Skeletal muscle cell (primary cell): ENCODE measurements at places on chromosomes 13 and 19.

DNA sequence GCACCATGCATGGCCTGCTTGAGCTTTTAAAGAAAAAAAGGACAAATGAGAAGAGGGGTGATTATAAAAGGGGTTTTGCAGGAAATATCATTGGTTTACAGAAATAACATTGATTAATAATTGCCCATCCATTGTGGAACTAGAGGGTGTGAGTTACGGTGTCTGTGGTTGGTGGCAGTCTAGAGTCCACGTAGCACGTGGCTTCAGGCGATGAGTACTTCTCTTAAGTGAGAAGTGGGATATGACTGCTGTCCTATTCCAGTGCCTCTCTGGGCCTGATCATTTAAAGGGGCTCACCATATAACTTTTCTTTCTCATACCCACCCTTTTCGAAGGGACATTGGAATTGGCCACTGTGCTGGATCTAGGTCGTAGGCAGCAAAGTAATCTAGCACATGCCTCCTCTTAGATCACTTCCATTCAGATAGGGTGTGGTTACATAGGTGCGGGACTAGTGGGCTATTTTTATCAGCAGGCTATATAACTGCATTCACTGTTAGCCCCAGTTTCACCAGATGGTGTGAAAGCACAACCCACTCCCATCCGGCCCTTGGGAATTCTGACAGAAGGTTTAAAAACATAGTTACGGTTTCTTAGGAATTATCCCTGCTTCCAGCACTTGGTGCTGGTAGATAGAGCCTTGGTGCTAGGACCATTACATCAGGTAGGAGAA is 19.9 kb downstream of the PPP5C start:
- no peak for DNase-seq

DNA sequence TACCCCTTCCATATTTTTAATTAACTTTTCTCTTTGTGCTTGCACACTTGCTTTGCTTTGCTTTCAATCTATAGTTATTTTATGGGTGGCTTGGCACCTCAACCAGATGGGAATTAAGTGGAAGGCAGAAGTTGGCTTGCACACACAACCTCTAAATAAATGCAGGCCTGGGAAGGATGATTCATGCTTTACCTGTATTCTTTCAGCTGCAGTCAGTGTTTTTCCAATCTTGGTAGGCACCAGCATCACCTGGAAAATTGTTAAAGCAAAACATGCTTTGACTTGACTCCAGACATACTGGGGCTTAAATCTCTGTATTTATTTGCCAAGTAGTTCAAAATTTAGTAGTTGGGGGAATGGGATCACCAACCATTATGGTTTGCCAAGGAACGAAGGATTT is 543.0 kb downstream of the GPC6 start:
- DNase-seq, result no peak

DNA sequence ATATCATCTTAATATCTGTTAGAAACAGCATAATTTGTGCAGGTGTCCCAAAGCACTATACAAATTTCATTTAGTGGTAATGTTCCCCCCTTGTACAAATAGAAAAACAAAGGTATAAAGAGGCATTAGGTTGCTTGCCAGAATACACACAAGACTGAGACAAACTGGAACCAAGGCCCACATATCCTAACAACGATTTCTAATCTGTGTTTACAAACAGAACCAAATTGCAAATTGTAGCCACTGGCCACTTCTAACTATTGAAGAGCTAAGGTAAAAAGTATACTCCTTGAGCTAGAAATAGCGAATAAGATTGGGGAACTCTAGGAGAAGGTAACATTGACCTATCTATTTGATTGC is 526.1 kb downstream of the KLF12 start:
- DNase-seq, result no peak

DNA sequence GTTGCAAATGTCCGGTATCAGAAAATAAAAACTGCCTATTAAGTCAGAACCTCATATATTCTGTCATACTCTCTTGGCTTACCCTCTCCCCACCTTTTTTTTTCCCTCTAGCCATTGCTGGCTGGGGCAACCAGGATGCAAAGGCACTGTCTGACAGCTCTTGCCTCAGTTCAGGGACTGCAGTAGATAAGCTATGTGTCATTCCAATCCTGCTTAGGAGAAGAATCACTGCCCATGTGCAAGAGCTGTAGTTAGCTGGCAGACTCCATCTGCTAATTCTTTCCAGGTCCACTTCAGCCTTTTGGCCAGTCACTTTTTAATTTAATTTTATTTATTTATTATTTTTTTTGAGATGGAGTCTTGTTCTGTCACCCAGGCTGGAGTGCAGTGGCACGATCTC is 895.6 kb upstream of the SLC10A2 start:
- DNase-seq, result no peak

GRCh38 chr13:78649997-78650716 is 8.8 kb downstream of the OBI1 start:
- no peak for DNase-seq

DNA sequence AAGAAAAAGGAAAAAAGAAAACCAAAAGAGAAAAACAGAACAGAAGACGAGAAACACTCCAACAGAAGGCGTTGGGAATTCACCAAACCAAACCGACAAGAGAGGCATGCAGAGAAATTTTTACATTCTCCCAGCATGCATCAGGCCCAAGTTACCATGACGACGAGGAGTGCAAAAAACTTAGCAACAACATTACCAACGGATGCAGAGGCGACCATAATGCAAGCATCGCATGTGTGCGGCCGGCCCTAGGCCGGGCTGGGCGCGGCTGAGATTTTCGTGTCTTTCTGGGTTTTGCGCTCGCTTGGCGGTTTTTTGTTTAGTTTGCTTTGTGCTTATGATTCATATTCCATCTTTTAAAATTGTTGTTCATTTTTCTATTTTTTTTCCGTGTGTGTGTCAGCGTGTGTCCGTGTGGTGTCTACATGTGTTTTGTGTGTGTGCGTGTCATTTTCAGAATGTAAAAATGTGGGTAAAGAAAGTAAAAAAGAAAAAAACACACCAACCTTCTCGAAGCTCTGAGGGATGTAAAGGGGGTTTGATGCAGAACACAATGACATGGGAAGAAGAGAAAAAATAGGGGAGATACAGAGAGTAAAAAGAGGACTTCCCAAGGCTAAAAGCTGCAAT is 84.9 kb downstream of the PTPRS start:
- no peak for DNase-seq

DNA sequence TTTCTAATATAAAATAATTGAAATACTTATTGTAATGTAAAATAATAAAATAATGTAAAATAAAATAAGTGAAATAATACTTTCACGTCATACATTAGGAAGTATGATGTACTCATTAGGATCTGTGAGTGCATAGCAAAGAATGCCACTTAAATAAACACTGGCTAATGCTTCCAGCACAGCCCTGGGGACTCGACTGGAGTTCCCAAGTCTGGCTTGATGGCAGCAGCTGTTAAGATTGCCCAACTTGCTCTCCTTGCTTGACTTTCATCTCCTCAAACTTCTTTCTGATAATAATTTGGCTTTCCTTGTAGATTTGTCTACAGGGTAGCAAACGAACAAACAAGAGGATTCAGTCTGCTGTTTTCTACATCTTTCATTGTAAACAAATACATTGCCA is 191.9 kb downstream of the COG6 start:
- no peak for DNase-seq

GRCh38 chr19:58352760-58353671 is at the start of gene A1BG:
Gene A1BG, minus strand, starts transcription at chr19:58353492. Its CDS starts 55 bp downstream, at chr19:58353437.
- DNase-seq, result no peak

GRCh38 chr13:37878496-37878895 is 8.9 kb upstream of the TRPC4 start:
- DNase-seq, result peak; percentile 31

- DNase-seq, result peak; percentile 15
Observed at GRCh38 chr19:31392464-31392863, 43.2 kb upstream of the TSHZ3 start.

GRCh38 chr19:41319500-41320184 is 9.7 kb downstream of the CCDC97 start:
- DNase-seq, result no peak

DNA sequence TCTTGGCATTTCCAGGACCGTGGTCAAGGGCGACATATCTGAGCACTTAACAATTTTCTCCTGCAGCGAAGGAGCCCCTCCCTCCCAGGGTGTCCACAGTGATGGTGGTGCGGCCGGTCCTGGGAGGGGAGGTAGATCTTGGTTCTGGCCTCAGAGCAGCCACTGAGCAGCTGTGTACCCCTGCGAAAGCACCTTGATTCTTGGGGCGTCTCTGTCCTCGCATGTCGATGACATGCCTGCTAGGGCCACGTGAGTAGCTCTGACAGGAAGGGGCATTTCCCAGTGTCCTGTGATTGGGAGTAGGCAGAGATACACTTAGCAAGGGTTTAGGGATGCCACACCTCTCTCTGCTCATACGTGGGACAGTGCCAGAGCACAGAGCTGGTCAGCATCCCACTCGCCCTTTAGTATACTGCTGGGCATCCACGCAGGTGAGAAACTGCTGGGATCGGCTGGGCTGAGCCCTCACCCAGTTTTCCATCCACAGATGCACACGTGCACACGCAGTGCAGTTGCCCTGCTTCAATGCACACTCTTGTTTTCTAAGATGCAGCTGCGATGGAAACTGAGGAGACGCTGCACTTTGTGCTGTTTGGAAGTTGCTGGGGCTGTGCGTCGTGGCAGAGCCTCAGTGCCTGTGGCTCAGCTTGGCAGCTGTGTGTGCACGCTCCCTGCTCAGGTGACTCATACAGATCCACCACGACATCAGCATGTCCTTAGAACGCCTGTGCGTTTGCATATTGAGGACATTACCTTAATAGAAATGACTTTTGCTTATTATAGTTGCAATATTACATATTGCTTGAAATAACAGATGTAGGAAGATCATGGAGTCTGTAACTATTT is 66.8 kb downstream of the TEX29 start:
- DNase-seq, result no peak

- DNase-seq, result peak; percentile 71
Observed at GRCh38 chr13:106599875-106600797, 32.2 kb upstream of the ARGLU1 start.

- no peak for DNase-seq
Observed at GRCh38 chr19:45254044-45254531, 3.0 kb downstream of the MARK4 start.

GRCh38 chr19:41694831-41695635 is 7.0 kb upstream of the CEACAM7 start:
- DNase-seq, result no peak

DNA sequence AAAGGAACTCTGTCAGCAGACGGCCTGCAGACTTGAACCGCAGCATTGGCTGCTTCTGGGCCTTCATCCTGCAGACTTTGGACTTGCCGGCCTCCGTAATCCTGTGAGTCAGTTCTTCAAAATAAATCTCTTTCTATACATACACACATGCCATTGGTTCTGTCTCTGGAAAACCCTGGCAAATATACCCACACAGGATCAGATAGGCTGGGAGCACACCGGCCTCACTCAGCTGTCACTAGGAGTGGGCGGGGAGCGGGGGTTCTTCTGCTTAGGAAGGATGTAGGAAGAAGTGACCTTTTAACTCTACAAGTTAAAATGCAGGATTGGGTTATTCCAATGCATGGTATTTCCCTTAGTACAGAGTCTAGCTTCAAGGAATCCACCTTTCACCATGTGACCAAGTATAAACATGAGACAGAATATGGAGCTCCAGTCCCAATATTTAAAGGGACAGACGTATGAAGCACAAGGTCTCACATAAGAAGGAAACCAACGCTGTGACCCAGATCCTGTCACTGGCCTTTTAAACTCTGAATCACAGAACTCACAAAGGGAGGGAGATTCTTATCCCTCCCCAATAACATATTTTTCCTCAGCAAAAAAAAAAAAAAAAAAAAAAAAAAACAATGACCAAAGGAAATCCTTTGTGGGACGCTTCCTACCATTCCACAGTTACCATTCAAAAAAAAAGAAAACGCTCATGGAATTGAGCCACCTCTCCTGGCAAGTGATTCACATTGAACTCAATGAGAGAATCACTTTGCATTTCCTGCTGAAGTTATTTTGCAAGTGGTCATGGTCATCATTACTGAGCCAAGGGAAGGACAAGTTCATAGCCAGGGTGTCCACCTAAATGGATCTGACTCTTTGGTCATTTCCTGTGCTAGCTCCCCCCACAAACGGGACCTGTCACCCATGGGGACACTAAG is 352.9 kb downstream of the FOXO1 start:
- DNase-seq, result no peak

- DNase-seq, result no peak
Observed at GRCh38 chr13:67440236-67440975, 210.3 kb upstream of the PCDH9 start.

GRCh38 chr19:4423416-4424126 is 21.1 kb downstream of the CHAF1A start:
- DNase-seq, result no peak

GRCh38 chr13:73883162-73883561 is 251.0 kb downstream of the KLF12 start:
- no peak for DNase-seq

- no peak for DNase-seq
Observed at GRCh38 chr19:30570194-30570593, 198.0 kb downstream of the ZNF536 start.

- no peak for DNase-seq
Observed at GRCh38 chr19:1811942-1812425, at the start of gene ATP8B3. Gene ATP8B3, minus strand, starts transcription at chr19:1812276. Its CDS starts 540 bp downstream, at chr19:1811736.

DNA sequence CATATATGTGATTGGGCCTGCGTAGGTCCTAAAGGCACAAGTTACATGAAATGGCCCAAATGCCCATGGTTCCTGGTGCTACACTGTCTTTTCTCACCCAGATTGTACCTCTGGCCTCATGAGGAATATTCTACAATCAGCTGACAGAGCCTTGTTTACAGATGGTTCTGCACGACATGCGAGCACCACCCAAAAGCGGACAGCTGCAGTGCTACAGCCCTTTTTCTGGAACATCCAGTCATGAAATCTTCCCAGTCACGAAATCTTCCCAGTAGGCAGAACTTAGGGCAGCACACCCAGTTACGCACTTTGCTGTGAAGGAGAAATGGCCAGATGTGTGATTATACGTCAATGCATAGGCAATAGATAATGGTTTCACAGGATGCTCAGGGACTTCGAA is 7.7 kb upstream of the ELF1 start:
- DNase-seq, result no peak

DNA sequence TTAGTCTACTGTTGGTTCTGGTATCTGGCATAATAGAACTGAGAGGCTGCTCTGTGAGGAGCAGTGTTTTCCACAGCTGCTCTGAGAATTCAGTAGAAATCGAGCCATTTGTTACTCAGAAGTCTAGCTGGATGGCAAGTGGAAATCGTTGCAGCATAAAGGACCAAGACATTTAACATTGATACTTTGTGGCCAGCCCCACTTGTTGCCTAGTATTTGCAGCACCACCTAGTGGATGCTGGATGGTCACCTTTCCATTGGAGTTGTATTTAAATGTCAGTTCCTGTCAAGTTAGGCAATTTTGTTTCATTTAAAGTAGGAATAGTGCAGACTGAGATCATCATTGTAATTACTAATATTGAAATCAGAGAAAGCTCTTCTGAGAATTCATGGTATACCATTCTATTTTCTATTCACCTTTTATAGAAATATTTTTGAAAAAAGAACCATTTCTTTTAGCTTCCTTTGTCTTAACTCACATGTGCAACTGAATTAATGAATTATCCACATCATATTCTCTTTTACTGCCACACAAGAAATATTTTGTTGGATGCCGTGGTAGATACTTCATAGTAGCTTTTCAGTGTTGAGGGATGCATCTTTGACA is 64.6 kb downstream of the PDS5B start:
- DNase-seq, result peak; percentile 51

- DNase-seq, result no peak
Observed at GRCh38 chr13:79547211-79548195, 66.5 kb downstream of the NDFIP2 start.
